ENCODE measurements at places on chromosomes 7 and 10.

DNA sequence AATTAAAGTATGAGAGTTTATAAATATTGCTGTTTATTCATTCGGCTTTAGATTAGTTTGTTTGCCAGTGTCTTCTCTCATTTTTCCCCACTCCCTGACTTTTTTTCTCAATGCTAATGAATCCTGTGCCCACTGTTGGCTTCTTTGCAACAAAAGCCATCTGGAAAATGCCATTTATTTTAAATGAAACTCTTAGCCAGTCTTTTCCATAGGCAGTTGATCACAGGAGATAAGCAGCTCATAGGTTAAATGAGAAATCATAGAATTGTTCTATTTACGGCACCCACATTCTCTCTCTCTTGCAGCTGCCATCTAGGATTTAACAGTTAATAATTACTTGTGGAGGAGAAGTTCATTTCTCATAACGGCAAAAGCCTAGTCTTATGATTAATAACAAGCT, 249.3 kb upstream of the POM121L12 start:
- no peak for DNase-seq

DNA sequence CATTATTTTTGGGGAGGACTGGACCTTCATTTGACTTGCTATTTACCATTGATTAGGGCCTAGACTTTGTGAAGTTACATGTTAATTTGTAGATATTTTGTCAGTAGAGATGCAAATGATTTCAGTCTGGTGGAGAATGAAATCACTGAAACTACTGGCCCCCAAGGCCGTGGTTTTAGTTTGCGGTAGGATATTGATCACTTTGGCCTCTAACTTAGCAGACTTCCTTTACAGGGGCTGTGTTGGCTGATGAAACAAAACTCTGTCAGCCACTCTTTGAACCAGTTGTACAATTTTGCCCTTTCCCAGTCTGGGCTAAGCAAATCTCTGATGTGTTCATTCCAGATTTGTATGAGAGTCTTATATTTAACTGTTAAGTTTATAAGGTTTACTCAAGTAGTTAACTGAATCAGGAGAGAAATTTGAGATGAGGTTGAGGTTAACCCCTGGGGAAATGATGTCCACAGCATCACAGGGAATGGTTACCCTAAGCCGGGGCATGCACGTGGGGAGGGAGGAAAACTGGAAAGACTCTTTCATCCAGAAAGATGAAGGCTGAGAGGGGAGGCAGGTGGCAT, 105.7 kb upstream of the INSIG1 start:
- no peak for DNase-seq

DNA sequence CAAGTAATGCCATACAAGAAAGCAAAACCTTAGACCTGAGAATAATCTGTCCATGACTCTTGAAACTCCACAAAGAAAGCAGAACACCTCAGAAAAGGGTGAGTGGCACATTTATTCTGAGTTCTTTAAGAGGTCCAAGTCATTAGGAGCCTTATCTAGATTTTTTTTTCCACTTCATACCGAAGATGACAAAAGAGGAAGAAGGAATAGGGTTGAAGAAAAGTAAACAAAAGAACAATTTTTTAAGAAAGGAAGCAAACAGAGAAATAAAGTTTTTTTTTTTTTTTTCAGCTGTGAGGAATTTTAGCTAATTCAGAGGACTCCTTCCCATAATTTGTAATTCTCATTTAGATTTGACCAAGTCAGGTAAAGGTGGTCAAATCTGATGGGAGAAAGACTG, 13.1 kb upstream of the MTPN start:
- DNase-seq: no peak

GRCh38 chr7:82468435-82468834, 24.9 kb upstream of the CACNA2D1 start:
- no peak for DNase-seq

DNA sequence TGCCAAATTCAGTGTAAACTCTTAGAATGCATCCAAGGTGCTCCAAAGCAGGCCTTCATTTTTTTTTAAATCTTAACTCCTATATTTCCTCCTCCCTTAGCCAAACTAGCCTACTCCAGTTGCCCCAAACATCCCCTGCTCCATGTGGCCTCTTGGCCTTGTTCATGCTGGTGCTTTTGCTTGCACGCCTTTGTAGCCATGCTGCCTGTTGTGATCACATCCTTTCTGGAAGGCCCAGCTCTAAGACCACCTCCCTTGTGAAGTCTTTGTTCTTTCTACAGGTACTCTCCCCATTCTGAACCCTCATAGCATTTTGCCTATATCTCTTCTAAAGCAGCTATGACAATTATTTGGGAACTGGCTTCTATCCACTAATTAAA, 375.3 kb upstream of the NFE2L3 start:
- no peak for DNase-seq

GRCh38 chr10:113133497-113134115, 183.6 kb downstream of the TCF7L2 start:
- DNase-seq: no peak

GRCh38 chr7:37831244-37831643, 17.2 kb upstream of the NME8 start:
- no peak for DNase-seq

- DNase-seq: no peak
These were observed 120.8 kb downstream of the CDH23 start for GRCh38 chr10:71517298-71518169.

GRCh38 chr10:52119507-52119906, 194.6 kb upstream of the DKK1 start:
- DNase-seq: no peak

- no peak for DNase-seq
These were observed 33.2 kb downstream of the TACR2 start for GRCh38 chr10:69383558-69383957.

GRCh38 chr7:40223451-40224127, 88.8 kb downstream of the SUGCT start:
- DNase-seq: no peak

GRCh38 chr10:89348481-89348880, 20.7 kb downstream of the IFIT3 start:
- DNase-seq: no peak

DNA sequence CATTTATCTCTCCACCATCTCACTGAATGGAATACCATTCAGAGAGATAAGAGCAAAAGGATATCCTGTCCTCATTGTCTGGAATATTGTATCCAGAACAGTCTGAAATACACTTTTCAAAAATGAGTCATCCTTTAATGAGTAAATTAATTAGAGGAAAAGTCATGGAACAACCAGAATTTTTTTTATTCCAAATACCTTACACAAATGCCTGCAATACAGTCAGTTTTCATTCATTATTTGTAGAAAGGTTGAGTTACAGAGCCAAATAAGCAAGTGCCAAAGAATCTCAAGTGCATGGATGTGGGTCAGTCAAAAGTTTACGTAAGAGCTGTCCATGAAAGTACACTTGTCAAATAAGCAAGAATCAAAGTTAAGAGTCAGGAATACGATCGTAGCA, 482.6 kb downstream of the IPMK start:
- no peak for DNase-seq

GRCh38 chr7:128110641-128111364, 79.6 kb upstream of the LRRC4 start:
- DNase-seq: no peak

GRCh38 chr10:114398587-114399331, 5.5 kb downstream of the AFAP1L2 start:
- no peak for DNase-seq

- no peak for DNase-seq
These were observed 21.0 kb downstream of the TRIL start for GRCh38 chr7:28937103-28937502.

- no peak for DNase-seq
These were observed 1.5 kb downstream of the MAFK start for GRCh38 chr7:1531979-1532455.

DNA sequence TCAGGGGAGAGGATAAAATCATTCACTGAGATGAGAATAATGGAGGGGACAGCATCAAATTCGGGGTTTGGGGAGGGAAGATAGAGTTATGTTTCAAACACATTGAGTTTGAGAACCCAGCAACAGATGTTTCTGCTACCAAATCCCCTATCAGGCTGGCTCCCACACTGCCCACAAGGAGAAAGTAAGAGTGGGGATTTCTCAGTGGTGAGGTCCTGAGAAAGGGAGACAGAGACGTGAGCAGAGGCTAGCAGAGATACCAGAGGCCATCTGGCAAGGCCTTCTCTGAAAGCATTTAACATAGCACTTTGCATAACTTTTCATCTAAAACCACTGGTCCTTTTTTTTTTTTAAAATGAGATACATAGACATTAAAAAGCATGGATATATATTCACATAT, 7.8 kb upstream of the SLF2 start:
- DNase-seq: no peak

GRCh38 chr10:43944381-43945093, 295.9 kb upstream of the ZNF32 start:
- no peak for DNase-seq

DNA sequence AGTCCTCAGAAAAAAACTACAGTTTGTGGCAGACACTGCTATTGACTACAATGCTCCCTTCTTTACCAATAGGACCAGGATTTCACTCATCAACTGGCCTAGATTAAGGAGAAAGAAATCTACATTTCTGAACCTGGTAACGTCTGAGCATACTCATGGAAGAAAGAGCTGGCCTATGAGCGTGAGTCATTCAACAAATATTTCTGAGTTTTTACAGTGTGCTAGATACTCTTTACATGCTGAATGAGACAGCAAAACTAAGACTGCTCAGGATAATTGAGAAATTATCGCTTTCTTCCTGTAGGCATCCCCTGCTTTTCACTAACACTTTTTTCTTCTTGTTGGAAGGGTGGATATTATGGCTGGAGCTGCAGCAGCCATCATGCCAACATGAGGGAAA, 609.7 kb downstream of the TNS3 start:
- DNase-seq: peak; percentile 21
